AG04449 (cell line): ENCODE measurements at places on chromosomes 6 and 20.

GRCh38 chr20:14919501-14920081, 582.2 kb upstream of the FLRT3 start:
- DNase-seq: no peak

GRCh38 chr20:32560989-32561830, 23.9 kb downstream of the NOL4L start:
- DNase-seq: no peak

- DNase-seq: no peak
Measured at GRCh38 chr6:169960003-169960344, 208.6 kb downstream of the ERMARD start.

GRCh38 chr20:56689852-56690485, 60.9 kb downstream of the TFAP2C start:
- no peak for DNase-seq

DNA sequence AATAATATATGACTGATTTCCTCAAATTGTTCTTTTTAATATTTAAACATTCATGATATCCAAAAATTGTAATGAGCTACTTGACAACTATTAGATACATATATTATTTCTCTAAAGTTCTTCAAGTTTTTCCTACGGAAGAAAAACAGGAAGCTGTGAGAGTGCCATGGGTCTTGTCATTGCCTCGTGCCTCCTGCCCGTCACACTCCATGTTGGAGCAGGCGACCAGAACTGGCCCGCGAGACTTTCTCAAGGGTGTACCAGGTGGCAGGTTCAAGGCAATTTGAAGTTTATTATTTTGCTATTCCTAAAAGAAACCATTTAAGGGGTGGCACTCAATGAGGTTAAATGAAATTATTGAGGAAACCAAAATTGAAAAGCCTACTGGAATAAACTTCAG, 337.2 kb downstream of the HACE1 start:
- DNase-seq: no peak

- DNase-seq: no peak
Measured at GRCh38 chr20:37251825-37252477, 9.7 kb downstream of the GHRH start.

GRCh38 chr20:15039088-15039752, 701.8 kb upstream of the FLRT3 start:
- DNase-seq: no peak

DNA sequence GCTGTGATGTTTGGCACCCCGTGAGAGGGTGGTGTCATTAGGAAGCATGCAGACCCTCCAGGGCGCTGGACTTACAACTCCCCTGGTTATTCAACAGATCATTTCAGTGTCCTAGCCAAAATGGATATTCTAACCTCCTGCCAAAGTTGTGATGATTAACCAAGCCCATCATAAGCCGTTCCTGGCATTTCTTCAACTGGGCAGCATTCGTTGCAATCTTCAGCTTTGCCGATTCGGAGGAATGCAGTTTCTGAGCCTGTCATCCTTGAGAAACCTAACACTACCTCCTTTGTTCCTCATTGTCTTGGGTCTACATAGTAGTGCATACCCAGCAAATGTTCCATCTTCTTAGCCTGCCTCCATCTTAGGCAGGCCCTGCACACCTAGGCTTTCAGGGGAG, 79.2 kb upstream of the MAP3K4 start:
- no peak for DNase-seq

DNA sequence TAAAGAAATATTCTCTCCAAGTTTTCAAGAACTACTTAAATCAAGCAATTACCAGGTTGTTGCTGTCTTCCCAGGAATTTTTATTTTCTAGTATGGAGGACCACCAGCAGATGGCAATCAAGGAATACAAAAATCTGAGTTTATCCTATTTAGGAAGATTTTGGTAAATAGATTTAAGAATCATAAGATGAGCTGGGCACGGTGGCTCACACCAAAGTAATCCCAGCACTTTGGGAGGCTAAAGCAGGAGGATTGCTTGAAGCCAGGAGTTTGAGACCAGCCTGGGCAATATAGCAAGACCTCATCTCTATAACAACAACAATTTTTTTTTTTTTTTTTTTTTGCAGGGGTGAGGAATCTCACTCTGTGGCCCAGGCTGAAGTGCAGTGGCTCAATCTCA, 19.3 kb upstream of the SEC63 start:
- no peak for DNase-seq

- DNase-seq: no peak
Measured at GRCh38 chr6:117592983-117593759, 9.1 kb downstream of the GOPC start.

- no peak for DNase-seq
Measured at GRCh38 chr6:142958343-142958742, 13.4 kb upstream of the HIVEP2 start.

GRCh38 chr20:10502098-10502526, 67.0 kb downstream of the SLX4IP start:
- no peak for DNase-seq

GRCh38 chr6:6368040-6368683, 47.7 kb upstream of the F13A1 start:
- DNase-seq: no peak

DNA sequence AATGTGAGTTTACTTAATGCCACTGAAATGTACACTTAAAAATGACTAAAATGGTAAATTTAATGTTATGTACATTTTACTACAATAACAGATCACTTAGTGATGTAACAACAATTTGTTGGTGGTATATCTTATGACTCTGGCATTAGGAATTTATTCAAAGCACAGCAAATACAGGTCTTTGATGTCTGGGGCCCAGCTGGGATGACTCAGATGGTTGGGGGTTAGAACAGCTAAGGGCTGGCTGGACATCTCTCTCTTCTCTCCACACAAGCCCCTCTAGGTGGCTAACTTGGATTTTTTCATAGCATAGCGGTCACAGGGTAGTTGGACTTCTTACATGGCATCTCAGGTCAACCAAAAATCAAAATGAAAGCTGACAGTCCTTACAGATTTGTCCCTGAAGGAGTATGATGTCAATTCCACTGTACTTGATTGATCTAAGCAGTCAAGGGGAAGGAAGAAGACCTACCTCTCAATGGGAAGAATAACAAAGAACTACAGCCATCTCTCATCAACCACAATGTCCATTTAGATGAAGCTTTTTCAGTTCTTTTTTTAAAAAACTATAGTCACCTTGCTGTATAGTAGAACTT, 37.5 kb upstream of the LCA5 start:
- DNase-seq: no peak

DNA sequence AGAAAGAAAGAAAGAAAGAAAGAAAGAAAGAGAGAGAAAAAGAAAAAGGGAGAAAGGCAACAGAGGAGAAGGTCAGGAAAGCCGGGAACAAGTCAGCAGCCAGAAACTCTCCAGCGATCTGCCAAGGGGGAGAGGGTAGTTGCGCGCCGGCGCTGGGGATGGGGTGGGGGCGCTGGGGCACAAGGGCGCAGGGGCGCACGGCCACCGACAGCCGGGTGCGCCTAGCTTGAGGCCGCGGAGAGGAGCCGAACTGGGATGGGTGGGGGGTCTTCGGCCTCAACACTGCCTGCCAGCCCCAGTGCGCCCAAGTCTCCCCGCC, 533 bp upstream of the RSPO3 start:
- no peak for DNase-seq

DNA sequence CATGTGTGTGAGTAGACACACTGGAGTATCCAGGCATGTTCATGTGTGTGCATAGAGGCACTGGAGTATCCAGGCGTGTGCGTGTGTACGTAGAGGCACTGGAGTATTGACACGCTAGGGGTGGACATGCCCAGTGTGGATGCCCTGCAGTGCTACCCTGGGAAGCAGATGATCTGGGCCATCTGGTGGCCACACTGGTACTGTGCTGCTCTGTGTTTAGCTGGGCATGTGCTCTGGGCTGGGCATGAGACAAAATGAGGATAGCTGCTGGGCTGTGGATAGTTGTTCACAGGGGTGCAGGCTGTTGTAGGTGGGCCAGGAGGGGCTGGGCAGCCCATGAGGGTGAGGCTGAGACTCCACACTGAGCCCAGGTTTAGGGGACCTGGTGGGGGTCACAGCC, 24.0 kb upstream of the NPBWR2 start:
- DNase-seq: no peak

- no peak for DNase-seq
Measured at GRCh38 chr20:16620961-16621360, 47.7 kb upstream of the KIF16B start.

DNA sequence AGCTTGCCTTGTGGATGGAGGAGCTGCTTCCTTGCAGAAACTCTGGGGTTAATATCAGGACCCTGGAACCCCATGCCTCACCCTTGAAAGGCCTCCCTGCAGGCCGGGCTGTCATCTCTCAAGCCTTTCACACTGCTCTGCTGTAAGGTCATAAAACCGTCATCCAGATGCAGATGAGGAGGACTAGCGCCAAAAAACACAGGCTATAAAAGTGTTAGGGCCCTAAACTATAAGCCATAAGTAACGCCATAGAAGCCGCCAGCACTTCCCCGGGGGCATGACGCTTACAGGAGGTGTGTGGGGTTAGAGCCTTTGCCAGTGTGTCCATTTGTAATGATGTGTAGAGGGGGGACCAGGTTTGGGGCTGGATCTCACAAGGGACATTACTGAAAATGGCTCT, 47.6 kb downstream of the CDH4 start:
- no peak for DNase-seq

DNA sequence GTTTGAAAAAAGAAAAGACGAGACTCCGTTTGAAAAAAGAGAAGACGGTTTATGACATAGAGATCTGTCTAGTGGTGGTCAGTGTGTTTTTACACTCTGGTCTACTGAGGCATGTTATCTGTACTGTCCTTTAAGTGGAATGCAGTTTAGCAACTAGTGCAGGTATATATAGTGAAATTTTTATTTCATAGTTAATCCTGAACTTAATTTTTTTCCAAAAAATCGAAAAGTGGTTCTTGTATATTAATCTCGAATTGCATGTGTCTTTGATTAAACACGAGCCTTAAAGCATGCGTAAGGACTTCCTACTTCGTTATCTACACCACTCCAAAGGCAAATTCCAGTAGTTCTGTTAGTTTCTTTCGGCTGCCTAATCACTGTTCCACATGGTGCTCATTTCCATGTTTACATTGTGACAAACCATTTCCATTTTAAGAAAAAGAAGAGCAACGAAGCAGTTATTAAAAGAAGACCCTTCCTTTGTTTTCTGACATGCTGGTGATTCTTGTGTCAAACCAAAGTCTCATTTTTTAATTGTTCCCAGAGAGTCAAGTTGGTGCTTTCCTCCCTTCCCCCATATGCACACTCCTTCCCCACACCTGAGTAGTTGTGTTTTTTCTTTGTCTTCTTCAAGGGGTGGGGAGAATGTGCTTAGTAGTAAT, 2.3 kb downstream of the SNX9 start:
- DNase-seq: no peak

- DNase-seq: no peak
Measured at GRCh38 chr6:11460001-11460668, 77.4 kb upstream of the TMEM170B start.

- no peak for DNase-seq
Measured at GRCh38 chr20:29079769-29080690, 2177.4 kb upstream of the DEFB115 start.

- no peak for DNase-seq
Measured at GRCh38 chr20:63106108-63106764, 99.5 kb upstream of the BHLHE23 start.

DNA sequence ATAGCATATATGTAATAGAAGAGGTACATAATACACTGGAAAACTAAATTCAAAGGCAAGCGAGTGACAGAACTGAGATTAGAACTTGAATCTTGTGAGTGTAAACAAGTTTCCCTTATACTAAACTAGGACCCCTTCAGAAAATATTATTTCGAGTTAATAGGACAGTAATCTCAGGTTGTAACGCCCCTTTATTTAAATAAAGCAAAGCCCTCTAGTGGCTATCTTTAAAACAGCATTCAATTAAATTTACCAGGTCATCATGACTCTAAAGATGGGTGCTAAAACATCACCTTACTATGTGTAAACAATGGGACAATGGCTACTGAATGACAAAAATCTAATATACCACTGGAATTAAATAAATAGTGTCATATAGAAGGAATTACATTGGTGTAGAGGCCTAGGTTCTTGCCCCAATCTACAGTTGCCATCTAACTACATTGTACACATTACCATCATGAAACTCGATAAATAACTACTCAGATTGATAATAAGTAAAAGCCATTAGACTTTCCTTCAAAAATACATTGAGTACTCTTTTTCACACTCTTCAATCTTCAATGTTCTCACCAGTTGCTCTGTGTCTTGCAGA, 255.4 kb upstream of the IRAK1BP1 start:
- no peak for DNase-seq

DNA sequence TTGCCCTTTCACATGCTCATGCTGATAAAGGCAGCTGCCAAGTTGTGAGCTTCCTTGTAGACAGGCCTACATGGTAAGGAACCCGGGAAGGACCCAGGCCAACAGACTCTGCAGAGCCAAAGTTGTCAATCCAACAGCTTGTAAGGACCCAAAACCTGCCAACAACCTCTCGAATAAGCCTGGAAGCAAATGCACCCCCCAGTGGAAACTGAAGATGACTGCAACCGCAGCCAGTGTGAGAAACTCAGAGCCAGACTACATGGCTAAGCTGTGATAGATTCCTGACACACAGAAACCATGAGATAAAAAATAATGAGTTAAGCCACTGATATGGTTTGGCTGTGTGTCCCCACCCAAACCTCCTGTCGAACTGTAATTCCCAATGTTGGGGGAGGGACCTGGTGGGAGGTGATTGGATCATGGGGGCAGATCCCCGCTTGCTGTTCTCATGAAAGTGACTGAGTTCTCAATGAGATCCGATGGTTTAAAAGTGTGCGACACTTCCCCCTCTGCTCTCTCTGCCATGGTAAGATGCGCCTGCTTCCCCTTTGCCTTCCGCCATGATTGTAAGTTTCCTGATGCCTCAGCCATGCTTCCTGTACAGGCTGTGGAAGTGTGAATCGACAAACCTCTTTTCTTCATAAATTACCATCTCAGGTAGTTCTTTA, 18.8 kb upstream of the CLPSL2 start:
- DNase-seq: no peak

GRCh38 chr6:150313781-150314180, 55.0 kb upstream of the IYD start:
- no peak for DNase-seq

DNA sequence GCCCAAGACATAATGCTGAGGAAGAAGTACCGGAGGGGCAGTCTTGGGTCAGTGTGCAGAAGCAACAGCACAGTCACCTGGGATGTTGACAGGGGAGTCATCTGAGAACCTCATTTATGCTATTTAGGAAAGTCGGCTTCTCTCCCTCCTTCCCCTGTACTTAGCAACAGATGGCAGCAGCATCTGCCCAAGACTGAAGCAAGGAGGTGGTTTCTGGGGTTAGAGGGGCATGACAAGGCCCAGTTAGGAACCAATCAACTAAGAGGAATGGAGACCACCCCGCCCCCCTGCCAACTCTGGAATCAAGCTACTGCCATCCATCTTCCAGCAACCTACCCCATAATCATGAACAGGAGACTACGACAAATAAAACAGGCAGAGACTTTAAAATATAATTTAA, 21.7 kb downstream of the RIPK1 start:
- DNase-seq: no peak

- no peak for DNase-seq
Measured at GRCh38 chr20:10469056-10469455, 34.0 kb downstream of the SLX4IP start.
